SK-MEL-5 (cell line): ENCODE measurements at places on chromosomes 3 and 15.

GRCh38 chr3:3013317-3014052 lies 96.7 kb downstream of the IL5RA start:
- DNase-seq, result peak; percentile 26

GRCh38 chr3:190912736-190913135 lies 50.2 kb upstream of the GMNC start:
- no peak for DNase-seq

- peak; percentile 87 for DNase-seq
These were observed 12.2 kb upstream of the PIK3R4 start for GRCh38 chr3:130758624-130759369.

- DNase-seq, result no peak
These were observed 27.8 kb upstream of the ADGRG7 start for GRCh38 chr3:100581650-100582049.
